ENCODE measurements at places on chromosomes 3 and 15.

GRCh38 chr3:52839268-52839575, 4.4 kb upstream of the MUSTN1 start:
- DNase-seq, result no peak

DNA sequence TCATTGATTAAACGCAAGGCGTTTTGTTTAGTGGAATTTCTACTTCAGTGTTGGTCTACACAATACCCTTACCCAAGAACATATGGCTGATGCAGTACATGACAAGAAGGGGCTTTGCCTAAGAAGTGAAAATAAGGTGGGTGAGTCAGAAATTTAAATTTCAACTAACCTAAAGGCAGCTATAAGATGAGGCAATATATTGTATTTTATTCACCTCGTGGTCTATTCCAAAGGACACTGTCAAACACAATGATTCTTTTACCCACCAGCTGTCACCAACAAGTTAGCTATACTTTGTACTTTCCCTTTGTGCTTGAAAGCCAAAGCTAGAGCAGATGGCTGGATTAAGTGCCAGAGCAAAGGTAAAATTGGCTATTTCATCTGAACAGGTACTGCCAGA, 10.9 kb upstream of the SETMAR start:
- DNase-seq, result no peak

- no peak for DNase-seq
Observed at GRCh38 chr3:59319442-59319841, 269.6 kb upstream of the CFAP20DC start.

DNA sequence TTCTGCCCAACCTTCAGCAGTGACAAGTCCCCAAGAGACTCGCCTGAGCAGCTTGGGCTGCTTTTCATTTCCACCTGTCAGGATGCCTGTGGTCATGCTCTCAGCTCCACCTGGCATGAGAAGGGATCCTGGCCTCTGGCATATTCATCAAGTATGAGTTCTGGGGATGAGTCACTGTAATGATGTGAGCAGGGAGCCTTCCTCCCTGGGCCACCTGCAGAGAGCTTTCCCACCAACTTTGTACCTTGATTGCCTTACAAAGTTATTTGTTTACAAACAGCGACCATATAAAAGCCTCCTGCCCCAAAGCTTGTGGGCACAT, 3.5 kb downstream of the MYD88 start:
- no peak for DNase-seq
